ENCODE measurements at places on chromosomes 13 and 19.

GRCh38 chr13:27138457-27139093 lies 33.0 kb downstream of the USP12 start:
- DNase-seq = no peak

DNA sequence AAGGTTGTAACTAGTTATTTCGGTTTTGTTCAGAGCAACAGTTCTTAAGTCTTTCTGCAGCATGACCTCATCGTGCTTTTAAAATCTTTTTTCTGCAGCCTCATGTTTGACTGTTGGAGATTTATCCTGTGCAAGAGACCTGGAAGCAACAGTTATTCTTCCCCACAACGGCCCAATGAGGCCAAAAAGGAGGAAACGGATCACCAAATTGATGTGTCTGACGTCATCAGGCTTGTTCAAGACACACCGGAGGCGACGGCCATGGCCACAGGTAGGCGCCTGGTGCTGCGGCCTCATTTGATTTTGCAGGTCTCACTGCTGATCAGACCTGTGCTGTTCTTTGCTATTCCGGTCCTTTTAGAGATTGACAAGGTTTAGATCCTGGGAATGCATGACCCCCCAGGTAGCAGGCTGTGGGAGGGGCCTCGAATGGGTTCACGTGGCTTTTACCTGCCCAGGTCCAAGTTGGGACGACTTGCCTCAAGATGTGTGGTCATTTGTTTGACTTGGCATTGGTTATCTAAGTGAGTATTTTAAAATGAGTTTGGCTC lies 66.8 kb upstream of the MCF2L start:
- no peak for DNase-seq

GRCh38 chr13:59774491-59774971 lies 389.2 kb downstream of the DIAPH3 start:
- DNase-seq = no peak

- DNase-seq = no peak
Observed at GRCh38 chr13:93279982-93280381, 53.4 kb downstream of the GPC6 start.

DNA sequence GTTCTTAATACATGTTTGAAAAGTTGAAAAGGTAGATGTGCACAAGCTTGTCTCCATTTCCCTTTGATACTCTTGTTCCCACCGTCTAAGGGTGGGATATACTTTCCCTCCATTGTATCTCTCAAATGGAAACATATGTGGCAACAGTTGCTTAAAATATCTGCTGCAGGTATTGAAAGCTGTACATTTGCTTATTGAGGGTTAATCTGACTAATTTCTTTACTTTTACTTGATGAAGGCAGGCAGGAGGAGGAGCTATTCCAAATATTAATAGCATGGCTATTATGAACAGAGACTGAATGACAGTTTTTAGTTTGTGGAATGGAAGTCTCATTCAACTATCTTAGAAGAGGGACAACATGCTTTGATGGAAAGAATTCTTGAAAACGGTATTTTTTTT lies 103.8 kb downstream of the SLC10A2 start:
- DNase-seq = no peak

DNA sequence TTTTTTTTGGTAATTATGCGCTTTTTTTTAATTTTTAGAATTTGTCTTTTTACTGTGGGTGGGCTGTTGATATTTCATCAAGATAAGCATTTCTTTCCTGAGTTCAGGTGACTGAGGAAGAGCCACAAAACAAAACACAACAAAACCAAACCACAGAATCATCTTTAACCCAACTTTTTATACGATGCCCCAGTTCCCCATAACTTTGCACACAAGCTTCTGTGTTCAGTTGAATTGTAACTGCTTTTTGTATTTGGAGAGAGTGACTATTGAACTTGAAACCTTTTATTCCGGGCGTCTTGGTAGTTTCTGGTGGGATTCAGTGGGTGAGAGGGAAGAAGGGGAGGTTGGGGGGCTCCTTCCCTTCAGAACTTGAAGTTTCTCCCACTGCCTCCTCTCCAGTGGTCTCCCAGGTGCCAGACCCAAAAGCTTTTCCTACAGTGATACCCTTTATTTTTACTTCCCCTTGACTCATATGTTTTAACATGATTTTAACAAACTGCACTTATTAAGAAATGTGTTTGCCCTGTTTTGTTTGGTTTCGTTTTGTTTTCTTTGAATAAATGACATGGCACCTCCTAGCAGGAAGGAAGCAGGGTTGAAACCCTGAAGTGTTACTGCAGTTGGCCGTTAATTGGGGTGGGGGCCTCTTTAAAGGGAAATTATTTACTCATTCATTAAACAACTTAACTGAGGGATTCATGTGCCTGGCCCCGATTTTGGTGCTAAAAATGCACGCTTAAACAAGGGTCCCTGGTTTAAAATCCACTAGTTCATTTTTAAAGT lies 2.7 kb upstream of the CCDC97 start:
- no peak for DNase-seq

DNA sequence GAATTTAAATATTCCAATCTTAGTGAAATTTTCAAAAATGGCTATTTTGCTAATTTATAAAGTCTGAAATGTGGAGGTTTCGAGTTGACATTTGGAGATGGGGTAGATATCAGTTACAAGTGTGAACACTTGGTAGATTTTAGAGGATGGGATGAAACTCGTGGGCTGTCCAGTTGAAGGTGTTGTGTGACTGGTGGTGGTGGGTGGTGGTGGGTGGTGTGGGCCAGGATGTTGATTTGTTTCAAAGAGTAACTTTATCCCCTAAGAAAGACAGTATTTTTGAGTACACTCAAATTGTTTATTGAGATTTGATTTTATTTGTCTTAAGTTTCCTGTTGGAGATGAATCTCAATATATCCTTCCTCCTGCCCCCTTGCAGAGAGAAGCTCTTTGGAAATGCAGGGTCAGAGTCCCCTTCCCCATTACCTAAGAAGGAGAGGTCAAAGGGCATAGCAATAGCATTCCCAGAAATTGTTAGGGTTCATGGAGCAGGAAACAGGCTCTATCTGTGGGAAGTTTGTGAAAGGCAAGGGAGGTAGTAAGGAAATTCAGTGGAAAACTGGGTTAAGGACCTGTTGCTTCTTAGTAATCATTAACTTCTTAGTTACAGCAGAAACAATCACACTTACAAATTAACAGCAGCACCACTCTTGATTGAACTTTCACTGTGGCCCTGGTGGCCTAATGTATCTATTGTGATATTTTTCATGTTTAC lies 133.6 kb upstream of the RNF113B start:
- no peak for DNase-seq

GRCh38 chr13:106083620-106084350 lies 451.7 kb downstream of the EFNB2 start:
- DNase-seq = no peak

- DNase-seq = no peak
Observed at GRCh38 chr13:110445183-110445582, 116.3 kb downstream of the RAB20 start.

DNA sequence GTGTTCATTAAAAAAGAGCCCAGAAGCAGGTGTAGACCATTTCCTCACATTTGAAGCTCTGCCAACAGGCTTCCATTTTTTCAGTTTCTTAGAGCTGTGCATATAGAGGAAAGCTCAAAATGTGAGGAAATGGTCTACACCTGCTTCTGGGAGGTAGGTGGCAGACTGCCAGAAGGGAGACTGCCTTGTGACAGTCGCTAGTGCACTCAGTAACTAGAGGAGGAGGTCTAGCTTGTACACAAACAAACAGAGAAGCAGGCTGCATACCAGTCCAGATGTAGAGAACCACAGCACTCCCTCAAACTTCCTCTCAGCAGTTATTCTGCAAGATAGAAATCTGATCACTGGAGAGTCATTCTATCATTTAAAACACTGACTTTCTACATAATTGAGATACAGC lies 800.2 kb downstream of the EFNB2 start:
- DNase-seq = no peak

DNA sequence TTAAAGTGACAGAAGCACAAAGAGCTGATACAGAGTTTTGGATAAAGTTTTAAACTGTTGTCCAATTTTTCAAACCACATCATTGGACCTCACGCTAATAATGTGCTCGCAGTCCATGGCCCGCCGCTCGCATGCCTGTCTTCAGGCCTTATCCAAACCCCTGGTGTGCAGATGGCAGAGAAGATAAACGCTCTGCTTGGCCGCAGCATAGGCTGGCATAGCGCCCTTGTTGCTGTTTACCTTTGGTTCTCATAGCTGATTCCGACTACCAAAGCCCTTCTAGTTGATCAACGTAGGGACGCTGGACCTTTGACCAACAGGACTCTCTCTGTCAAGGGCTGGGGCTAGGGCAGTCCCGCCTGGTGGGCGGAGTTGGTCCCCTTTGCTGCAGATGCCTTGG lies 23.5 kb upstream of the QTRT1 start:
- no peak for DNase-seq

DNA sequence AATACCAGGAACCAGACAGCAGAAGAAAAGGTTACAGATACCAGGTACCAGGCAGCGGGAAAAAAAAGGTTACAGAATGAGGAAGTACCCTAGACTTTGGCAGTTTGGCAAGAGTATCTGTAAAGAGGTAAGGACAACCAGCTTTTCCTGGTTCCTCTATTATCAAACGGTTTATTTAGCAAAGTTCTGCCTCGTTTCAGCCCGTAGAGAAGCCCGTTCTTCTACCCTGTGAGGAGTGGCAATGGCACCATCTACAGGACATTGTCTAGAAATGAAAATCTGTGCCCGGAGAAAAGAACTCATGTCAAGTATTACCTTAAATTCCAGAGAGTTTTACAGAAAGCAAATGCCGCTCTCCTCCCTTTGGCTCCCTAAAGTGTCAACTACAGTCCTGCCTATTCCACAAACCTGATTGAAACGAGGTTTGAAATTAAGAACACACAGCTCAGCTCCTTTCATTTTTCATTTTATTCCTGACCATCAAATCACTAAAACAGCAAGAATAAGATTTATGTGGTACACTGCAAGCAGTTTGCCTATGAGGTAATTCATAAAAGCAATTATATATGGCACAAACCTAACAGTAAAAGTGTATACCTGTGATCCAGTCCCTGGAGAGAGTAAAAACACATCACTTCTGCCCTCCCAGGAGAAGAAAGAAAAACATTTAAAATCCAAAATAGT lies 226.3 kb downstream of the SLC7A1 start:
- DNase-seq = no peak

GRCh38 chr13:27263438-27263837 lies 7.2 kb upstream of the RASL11A start:
- DNase-seq = no peak

DNA sequence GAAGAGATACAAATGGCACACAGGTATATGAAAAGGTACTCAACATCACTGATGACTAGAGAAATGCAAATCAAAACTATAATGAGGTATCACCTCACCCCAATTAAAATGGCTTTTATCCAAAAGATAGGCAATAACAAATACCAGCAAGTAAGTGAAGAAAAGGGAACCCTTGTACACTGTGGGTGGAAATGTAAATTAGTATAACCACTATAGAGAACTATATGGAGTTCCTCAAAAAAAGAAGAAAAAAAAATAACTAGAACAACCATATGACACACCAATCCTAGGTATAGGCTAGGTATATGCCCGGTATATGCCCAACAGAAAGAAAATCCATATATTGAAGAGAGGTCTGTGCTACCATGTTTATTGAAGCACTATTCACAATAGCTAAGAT lies 150.9 kb downstream of the VWA8 start:
- no peak for DNase-seq

DNA sequence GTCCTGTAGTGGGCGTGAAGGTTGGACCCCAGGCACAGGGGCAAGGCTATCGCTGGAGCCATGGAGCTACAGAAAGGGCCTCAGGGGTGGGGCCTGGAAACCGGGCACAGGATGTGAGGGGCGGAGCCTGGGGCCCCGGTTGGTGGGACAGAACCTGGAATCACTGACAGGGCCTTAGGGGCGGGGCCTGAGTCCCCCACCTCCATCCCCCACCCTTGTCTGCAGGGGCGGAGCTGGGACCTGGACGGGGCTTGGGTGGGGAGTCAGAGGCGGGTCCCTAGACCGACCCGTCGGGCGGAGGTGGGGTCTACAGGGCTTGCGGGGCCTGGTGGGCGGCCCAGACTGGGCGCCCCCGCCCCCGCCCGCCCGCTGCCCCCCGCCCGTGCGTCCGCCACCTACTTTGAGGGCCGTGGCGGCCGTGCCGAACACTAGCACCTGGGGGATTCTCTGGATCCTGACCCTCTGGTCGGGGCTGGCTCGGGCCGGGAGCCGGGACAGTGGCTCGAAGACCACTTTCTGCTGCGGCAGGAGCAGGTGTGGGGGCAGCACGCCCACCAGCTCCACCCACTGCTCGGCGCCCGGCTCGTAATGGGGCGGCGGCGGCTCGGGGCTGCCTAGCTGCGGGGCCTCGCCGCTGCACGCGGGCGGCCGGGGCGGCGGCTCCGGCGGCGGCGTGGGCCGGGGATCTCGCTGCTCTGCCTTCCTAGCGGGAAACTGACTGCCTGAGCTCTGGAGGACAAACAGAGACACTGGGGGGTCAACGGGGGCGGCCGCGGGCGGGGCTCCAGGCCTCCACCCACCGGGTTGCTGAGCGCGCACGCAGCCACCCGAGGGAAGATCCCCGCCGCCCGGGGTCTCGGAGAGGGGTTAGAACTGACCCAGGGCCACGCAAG lies 26.3 kb downstream of the DCAF15 start:
- no peak for DNase-seq

DNA sequence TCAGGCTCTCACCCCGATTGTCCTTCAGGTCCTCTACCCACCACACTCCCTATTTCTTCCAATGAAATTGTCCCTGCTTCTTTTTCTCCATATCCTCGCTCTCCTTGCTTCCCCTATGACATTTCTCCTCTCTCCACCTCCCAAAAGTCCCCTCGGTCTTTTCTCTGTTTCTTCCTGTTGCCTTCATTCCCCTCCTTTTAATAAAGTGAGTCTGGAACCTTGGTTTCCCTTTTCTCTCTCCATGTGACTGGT lies 676 bp upstream of the ZNF574 start:
- DNase-seq = no peak

GRCh38 chr13:73096638-73097037 lies 37.8 kb downstream of the KLF5 start:
- DNase-seq = no peak

GRCh38 chr19:1312767-1313694 lies 27.4 kb downstream of the EFNA2 start:
- no peak for DNase-seq

DNA sequence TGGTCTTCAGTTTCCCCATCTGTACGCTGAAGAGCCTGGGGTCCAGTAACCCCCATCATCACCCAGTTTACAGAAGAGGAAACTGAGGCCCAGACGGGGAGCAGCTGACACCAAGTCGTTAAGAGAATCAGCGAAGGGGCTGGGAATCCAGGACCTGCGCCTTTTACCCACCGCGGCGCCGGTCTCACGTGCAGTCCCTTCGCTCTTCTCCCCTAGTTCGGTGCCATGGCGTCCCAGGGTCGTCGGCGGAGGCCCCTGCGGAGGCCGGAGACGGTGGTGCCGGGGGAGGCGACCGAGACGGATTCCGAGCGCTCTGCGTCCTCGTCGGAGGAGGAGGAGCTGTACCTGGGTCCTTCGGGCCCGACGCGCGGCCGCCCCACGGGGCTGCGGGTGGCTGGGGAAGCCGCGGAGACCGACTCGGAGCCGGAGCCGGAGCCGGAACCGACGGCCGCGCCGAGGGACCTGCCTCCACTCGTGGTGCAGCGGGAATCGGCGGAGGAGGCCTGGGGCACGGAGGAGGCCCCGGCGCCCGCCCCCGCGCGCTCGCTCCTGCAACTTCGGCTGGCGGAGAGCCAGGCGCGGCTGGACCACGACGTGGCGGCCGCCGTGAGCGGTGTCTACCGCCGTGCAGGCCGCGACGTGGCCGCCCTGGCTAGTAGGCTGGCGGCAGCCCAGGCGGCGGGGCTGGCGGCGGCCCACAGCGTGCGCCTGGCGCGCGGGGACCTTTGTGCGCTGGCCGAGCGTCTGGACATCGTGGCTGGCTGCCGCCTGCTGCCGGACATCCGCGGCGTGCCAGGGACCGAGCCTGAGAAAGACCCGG lies 698 bp downstream of the BLOC1S3 start:
- peak; percentile 21 for DNase-seq
